ENCODE measurements at places on chromosomes 12 and 14.

DNA sequence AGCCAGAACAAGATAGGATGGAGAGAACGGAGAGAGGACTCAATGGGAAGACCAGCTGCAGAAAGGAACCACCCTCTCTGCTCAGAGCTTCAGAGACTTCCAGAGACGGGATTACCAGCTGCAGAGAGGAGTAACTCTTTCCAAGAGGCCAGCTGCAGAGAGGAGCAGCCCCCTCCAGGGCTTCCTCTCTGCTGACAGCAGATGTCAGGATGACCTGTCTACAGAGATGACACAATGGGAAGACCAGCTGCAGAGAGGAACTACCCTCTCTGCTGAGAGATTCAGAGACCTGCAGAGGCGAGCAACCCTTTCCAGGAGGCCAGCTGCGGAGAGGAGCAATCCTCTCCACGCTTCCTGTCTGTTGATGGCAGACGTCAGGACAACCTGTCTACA lies 61.8 kb downstream of the KLRG1 start:
- no peak for DNase-seq

DNA sequence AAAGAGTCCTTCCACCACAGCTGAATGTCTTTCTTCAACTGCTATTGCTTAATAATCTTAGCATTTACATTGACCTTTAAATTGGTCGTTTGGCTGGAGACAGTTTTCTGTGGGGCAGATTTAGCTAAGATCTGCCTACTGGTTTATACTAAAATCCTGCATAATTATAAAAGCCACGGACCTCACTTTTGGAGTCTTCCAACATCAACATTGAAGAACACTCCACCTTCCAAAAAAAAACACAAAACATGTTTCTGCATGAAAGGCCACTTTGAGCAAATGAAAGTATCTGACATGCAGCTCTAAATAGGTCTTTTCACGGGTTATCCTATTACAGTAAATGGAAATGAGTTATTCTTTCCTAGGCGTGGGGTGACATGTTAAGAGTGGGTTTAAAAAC lies 57.0 kb upstream of the KRR1 start:
- DNase-seq: no peak

- peak; percentile 37 for DNase-seq
These were observed 631 bp downstream of the RESF1 start for GRCh38 chr12:31959701-31960391.

GRCh38 chr14:32932302-32932913 lies 6.3 kb upstream of the NPAS3 start:
- DNase-seq: no peak

DNA sequence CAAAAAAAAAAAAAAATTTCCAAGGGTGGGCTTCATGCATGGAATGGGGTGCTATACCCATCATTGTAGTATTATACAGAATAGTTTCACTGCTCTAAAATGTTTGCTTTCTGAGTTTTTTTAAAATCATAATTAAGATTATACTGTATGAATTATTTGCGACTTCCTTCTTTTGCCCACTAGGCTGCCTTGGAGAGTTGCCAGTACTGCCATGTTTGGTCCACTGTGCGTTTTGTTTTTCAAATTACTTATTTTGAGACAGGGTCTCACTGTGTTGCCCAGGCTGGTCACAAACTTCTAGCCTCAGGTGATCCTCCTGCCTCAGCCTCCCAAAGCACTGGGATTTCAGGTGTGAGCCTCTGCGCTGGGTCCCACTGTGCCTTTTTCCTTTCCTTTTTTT lies 19.9 kb downstream of the PLBD2 start:
- no peak for DNase-seq

GRCh38 chr12:105834496-105834895 lies 304.3 kb downstream of the NUAK1 start:
- DNase-seq: no peak

GRCh38 chr12:43028826-43029225 lies 439.3 kb upstream of the PRICKLE1 start:
- DNase-seq: no peak

GRCh38 chr14:49303946-49304516 lies 282.1 kb downstream of the RPS29 start:
- no peak for DNase-seq

Data from lower leg skin (tissue), 4 donors.